ENCODE measurements at places on chromosomes 12 and 14.

GRCh38 chr12:113190761-113191160, 5.2 kb downstream of the RITA1 start:
- DNase-seq, result peak; percentile 34

- DNase-seq, result no peak
Observed at GRCh38 chr12:30358671-30359070, 337.0 kb downstream of the IPO8 start.

GRCh38 chr14:94903883-94904282, 134.0 kb upstream of the GSC start:
- no peak for DNase-seq

GRCh38 chr12:115790526-115790925, 487.0 kb downstream of the MED13L start:
- DNase-seq, result no peak

DNA sequence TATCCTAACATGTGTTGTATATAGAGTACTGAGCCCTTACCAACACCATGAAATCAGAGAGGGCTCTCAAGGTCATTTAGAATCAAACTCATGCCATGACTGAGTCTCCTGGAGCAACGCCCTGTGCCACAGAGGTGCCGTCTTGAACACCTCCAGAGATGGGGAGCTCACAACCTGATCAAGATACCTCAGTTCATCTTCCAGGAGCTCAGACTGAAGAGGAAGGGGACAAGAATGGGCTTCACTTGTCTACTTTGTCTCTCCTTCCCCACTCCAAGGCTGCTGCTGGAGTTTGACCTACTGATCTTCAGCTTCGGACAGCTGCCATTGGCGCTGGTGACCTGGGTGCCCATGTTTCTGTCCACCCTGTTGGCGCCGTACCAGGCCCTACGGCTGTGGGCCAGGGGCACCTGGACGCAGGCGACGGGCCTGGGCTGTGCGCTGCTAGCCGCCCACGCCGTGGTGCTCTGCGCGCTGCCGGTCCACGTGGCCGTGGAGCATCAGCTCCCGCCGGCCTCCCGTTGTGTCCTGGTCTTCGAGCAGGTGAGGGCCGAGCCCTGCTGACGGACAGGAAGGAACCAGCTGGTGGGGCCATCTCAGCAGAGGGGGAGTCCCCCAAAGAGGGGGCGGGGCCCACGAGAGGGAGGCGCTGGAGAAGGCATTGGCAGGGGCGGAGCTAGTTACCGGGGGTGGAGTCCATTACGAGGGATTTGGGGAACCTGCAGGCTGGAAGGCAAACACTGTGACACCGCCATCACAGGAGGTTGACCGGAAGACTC, 12.0 kb downstream of the SOAT2 start:
- no peak for DNase-seq

GRCh38 chr14:98466807-98467206, 805.2 kb downstream of the BCL11B start:
- DNase-seq, result no peak

GRCh38 chr14:104223101-104224041, 85.0 kb downstream of the KIF26A start:
- DNase-seq, result peak; percentile 14

GRCh38 chr14:28742171-28742846, 24.3 kb upstream of the FOXG1 start:
- peak; percentile 29 for DNase-seq

DNA sequence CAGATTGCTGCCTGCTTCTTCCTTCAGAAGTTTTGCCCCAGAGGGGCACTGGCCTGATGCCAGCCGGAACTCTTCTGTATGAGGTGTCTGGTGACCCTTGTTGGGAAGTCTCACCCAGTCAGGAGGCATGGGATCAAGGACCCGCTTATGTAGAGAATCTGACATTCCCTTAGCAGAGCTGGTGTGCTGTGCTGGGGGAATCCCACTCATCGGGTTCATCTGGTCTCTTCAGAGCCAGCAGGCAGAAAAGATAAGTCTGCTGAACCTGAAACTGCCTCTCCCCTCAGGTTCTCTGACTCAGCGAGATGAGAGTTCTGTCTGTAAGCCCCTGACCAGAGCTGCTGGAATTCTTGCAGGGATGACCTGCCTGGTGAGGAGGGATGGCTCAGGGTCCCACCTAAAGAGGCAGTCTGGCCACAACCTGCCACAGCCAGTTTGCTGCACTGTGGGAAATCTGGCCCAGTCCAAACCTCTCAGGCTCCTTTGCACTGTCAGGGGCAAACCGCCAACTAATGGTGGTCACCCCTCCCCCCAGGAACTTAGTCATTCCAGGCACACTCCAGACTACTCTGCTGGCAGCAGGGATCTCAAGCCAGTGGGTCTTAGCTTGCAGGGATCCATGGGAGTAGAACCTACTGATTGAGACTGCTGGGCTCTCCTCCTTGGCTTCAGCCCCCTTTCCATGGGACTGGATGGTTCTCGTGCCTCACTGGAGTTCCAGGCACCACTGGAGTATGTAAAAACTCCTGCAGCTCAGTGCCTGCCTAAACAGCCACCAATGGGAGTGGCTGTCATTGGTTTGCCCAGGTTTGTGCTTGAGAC, 4.1 kb downstream of the CLEC2D start:
- peak; percentile 92 for DNase-seq

- DNase-seq, result peak; percentile 2
Observed at GRCh38 chr14:35553808-35554207, 19.8 kb downstream of the INSM2 start.

GRCh38 chr12:6692888-6693287, 3.7 kb upstream of the ZNF384 start:
- no peak for DNase-seq

- no peak for DNase-seq
Observed at GRCh38 chr12:1947081-1947480, 28.6 kb upstream of the CACNA2D4 start.

GRCh38 chr14:21302013-21302835, 22.3 kb downstream of the RPGRIP1 start:
- no peak for DNase-seq

GRCh38 chr14:48275301-48275700, 599.9 kb upstream of the MDGA2 start:
- DNase-seq, result peak; percentile 4

- DNase-seq, result peak; percentile 37
Observed at GRCh38 chr12:16189849-16190248, 87.6 kb downstream of the SLC15A5 start.

- DNase-seq, result no peak
Observed at GRCh38 chr14:64249363-64249762, 44.8 kb downstream of the ESR2 start.

GRCh38 chr12:2023365-2023764, 19.1 kb upstream of the DCP1B start:
- DNase-seq, result no peak

DNA sequence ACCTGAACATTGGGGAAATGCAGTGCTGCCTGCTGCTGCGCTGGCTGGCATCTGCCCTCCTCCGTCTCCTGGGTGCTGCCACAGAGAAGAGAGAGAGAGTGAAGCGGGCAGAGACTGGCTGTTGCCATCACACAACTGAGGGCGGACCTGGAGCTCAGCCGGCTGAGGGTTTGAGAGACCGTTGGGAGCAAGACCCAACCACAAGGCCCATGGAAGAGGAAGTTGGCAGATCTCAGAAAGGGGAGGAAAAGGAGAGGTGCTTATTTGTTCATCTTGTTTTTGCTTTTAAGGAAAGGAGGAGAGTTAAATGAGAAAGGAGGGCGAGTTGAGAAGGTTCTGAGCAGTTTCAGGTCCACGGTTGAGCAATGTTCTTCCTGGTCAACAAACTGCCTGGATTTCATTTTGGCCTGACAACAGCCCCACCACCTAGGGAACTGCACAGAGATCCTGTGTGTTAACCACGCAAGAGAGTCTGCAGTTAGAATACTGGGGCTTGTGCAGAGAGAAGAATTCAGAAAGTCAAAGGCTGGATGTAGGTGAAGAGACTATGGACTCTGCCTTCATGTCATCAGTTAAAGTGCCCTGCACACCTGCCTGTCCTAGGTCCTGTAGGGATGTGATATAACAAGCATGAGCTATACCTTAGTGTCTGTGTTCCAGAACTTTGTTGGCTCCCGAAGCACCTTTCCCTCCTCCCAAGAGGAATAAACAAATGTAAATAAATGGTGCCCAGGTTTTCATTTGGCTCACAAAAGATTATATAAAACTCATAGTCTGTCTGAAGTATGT, 124.6 kb downstream of the ETV6 start:
- DNase-seq, result no peak

- DNase-seq, result no peak
Observed at GRCh38 chr14:76323331-76324050, 52.4 kb upstream of the ESRRB start.

GRCh38 chr12:24823808-24824515, 124.9 kb downstream of the BCAT1 start:
- no peak for DNase-seq

GRCh38 chr14:100867631-100868315, 35.7 kb downstream of the RTL1 start:
- DNase-seq, result no peak

DNA sequence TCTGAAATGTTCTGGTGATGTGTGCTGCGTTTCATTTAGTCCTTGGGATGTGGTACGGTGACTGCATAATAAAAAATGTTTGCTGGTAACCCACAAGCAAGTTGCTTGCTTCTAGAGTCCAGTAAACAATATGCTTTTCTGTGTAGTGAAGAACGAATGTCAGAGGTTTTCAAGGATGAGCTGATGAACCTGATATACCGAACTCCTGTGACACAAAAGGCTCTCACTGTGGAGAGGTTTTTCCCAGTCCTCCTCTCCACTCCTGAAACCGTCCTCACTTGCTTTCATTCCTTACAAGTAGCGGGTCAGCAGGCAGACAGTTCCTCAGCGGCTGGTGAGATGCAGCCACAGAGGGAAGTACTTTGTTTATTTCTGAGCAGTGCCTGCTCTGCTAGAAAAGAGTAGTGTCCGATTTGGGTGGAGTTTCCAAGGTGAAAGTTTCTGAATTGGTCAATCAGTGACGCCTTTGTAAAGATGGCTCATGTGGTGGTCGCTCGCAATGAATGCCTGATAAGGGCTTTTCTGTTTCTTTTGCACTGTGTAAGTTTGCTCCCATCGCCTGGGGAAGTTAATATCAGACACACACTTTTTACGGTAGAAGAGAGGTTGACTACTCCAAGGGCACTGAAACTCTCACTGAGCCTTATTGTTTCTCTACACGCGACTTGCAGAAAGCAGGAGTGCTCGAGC, 3.0 kb downstream of the ETV6 start:
- peak; percentile 63 for DNase-seq

DNA sequence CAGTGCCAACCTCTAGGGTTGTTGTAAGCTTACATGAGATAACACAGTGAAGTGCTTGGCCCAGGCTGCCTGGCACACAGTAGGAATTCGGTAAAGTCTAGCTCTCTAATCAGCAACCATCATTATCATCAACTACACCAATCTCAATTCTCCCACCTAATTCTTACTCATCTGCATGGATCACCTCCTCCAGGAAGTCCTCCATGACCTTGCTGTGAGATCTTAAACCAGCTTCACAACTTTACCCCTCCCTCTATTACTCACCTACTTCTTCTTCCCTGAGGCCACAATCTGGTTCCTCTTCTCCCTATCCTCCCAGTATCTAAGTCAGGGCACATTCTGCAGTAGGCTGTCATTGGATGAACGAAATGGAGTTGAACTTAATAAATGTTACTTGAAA, 67.3 kb downstream of the GSC start:
- peak; percentile 45 for DNase-seq

- no peak for DNase-seq
Observed at GRCh38 chr14:69300601-69301221, 40.8 kb downstream of the GALNT16 start.

- DNase-seq, result no peak
Observed at GRCh38 chr12:98421316-98421715, 94.1 kb upstream of the TMPO start.

- DNase-seq, result peak; percentile 58
Observed at GRCh38 chr12:79935624-79936345, 888 bp upstream of the PPP1R12A start.

- peak; percentile 62 for DNase-seq
Observed at GRCh38 chr14:91244501-91244901, at the start of gene GPR68. GPR68 (minus strand) TSS chr14:91244704; CDS start chr14:91235050, 9,654 bp downstream.
